ENCODE measurements at places on chromosomes 13 and 19.

DNA sequence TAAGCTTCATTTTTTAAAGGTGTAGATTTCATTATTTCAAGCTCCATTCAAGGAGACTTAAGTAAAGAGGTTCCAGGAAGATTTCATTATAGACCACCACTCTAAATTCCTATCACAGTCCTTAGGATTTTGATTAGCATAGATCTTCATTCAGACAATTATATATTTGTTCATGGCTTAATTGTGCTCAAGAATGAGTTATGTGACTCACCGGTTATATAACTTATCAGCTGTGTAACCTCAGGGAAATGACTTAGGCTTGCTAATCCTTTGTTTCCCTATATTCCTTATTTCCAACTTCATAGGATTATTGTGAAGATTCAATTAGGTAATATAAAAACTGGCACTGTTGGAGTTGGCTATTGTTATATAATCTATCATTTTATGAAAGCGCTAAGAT, 632.8 kb upstream of the SPRY2 start:
- DNase-seq: no peak

GRCh38 chr13:110027470-110028240, 241.3 kb upstream of the IRS2 start:
- no peak for DNase-seq

- no peak for DNase-seq
Measured at GRCh38 chr13:25247360-25247759, 39.9 kb downstream of the MTMR6 start.

DNA sequence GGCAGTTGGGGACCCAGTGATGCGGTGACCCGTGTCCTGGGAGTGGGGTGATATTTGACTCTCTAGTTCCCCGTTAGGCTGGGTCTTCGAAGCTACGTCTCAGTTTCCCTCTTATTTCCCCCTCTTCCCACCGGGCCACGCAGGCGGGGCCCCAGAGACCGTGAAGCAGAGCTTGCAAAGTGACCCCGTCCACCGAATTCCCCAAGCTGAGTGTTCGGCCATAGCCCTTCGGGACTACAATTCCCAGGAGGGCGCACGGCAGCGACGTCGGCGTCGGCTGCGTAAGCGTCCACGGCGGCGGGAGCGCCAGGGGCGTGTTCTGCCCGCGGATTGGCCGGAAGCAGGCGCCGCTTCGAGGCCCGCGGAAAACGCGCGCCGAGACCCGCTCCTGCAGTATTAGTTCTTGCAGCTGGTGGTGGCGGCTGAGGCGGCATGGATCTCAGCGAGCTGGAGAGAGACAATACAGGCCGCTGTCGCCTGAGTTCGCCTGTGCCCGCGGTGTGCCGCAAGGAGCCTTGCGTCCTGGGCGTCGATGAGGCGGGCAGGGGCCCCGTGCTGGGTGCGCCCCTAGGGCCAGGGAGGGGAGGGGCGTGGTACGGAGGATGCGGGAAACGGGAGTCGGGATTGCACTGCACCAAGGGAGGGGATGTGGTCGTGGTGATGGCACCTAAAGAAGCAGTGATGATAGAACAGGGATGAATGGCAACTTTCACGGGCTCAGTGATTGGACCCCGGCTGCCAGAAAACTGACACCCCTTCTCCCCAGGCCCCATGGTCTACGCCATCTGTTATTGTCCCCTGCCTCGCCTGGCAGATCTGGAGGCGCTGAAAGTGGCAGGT, at the start of gene RNASEH2A:
TSS of gene RNASEH2A (plus strand) at position 343 of the 840 bp plus-strand sequence. CDS start at position 433, 90 bp downstream.
- peak; percentile 84 for DNase-seq

GRCh38 chr13:108629988-108630387, 577 bp downstream of the MYO16 start:
- DNase-seq: no peak

GRCh38 chr13:113666329-113666670, 719 bp upstream of the GRK1 start:
- no peak for DNase-seq

DNA sequence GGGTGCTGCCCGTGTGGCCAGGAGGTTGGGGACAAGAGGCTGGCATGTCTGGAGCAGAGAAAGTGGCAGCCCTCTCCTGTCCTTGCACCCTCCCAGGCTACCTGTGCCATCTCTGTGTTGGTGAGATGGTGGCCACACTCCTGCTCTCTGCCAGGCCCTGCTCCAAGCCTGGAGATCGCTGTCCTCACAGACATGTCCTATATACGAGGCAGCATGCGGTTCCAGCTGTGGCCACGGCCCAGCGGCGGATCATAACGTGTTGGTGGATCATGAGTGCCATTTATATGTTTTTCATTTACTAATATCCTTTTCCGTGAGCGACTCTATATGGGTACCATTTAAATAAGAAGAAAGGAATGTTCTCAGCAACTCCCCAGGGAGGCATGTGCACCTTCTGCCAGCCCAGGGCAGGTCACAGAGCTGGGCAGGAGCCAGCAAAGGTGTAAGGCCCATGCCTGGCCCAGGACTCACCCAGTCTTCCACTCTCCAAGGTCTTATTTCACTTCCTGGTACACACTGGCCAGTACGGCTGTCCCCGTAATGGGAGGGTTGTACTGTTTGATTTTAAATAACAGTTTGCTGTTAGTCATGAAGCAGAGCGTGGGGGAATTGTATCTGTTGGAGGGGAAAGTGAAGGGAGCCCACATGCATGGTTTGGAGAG, 47.2 kb upstream of the LDLR start:
- no peak for DNase-seq

DNA sequence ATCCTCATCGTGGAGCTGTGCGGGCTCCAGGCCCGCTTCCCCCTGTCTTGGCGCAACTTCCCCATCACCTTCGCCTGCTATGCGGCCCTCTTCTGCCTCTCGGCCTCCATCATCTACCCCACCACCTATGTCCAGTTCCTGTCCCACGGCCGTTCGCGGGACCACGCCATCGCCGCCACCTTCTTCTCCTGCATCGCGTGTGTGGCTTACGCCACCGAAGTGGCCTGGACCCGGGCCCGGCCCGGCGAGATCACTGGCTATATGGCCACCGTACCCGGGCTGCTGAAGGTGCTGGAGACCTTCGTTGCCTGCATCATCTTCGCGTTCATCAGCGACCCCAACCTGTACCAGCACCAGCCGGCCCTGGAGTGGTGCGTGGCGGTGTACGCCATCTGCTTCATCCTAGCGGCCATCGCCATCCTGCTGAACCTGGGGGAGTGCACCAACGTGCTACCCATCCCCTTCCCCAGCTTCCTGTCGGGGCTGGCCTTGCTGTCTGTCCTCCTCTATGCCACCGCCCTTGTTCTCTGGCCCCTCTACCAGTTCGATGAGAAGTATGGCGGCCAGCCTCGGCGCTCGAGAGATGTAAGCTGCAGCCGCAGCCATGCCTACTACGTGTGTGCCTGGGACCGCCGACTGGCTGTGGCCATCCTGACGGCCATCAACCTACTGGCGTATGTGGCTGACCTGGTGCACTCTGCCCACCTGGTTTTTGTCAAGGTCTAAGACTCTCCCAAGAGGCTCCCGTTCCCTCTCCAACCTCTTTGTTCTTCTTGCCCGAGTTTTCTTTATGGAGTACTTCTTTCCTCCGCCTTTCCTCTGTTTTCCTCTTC, 6.3 kb downstream of the MYADM start:
- peak; percentile 46 for DNase-seq

DNA sequence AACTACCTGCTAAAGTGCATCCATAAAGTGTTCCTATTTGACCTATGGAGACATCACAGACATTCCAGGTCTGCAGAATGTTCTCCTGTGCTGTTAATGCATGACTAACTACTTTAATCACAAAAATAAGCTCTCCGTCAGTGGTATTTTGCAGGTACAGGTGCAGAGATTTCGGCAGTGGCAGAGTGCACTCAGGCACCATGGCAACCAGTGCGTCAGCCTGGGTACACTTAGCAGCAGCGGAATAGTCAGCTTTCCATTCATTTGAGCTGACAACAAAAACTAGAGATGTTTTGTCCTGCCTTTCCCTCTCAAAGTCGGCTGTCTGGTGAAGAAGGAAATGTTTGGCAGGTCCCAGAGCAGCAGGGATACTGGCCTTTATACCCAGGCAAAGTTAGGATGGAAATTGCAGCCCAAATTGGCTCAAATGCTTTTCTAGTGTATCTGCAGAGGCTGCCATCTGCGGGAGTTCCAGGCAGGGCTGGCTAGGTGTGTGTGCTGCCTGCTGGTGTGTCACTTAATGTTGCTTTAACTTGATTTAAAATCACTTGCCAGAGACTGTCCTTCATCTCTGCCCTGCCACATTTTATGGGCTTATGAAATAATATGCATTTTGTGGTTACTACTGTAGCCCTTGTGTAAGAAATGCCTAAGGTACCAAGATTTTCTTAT, 195.8 kb downstream of the RAP2A start:
- no peak for DNase-seq

- DNase-seq: no peak
Measured at GRCh38 chr19:42505066-42505465, 23.2 kb downstream of the CEACAM1 start.

DNA sequence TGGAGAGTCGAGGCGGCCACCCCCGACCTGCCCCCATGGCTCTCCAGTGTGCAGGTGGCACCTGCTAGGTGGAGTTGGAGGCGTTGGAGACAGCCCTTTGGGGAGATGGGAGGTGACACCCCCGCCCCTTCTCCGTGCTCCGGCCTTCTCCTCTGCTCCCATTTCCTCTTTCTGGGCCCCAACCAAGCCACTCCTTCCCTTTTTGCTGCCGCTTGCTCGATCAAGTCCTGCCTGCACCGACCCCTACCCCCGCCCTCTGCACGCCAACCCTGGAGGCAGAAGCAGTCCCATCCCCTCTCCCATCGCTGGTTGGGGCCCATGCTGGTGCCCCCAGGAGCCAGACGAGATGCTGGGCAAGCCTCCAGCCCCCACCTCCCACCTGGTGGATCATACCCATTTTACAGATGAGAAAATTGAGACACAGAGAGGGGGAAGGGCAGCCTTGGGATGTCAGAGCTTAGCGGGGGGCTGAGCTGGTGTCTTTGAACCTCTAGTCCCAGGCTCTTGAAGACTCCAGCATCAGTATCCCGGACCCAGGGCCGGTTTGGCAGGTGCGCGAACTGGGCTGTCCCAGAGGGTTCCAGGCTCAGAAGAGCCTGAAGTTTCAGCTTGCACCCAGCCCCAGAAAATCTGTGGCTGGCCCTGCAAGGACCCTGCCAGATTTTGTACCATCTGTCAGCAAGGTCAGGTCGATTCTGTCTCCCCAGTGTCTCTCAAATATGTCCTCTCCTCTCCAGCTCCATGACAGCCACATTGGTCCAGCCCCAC, 10.3 kb downstream of the GNA15 start:
- DNase-seq: peak; percentile 47

- no peak for DNase-seq
Measured at GRCh38 chr19:16605553-16605994, 22.4 kb downstream of the MED26 start.

- no peak for DNase-seq
Measured at GRCh38 chr19:17553256-17553655, 2.2 kb upstream of the COLGALT1 start.

- no peak for DNase-seq
Measured at GRCh38 chr13:38202740-38203139, 146.9 kb upstream of the UFM1 start.

Measured in CD4-positive, alpha-beta T cell treated with Interferon alpha-2 for 1 hour (primary cell).